ENCODE measurements at places on chromosomes 6 and 20.
A peak's percentile ranks its signal among the peaks of the same experiment; 100 is the strongest.

- no peak for DNase-seq
These were observed 56.6 kb downstream of the ARID1B start for GRCh38 chr6:156833755-156834154.

GRCh38 chr20:14583413-14583812 is 246.0 kb upstream of the FLRT3 start:
- DNase-seq, result no peak

- DNase-seq, result no peak
These were observed 84.1 kb downstream of the CDK19 start for GRCh38 chr6:110731196-110731595.

DNA sequence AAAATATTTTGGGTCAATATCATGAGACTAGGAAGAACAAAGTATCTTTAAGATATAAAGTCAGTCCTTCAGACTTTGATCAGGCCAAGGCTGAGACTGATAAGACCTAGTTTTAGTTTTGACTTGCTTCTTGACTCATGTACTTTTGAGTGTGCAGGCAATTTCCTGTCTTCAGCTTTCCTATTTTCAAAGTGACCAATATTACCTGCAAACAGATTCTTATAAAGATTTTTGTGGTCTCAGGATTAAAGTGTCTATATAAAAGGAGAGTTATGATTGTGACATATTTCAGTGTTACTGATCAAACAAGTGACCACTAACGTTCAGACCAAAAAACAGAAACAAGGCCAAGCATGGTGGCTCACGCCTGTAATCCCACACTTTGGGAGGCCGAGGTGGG is 36.0 kb upstream of the AKIRIN2 start:
- DNase-seq, result no peak

DNA sequence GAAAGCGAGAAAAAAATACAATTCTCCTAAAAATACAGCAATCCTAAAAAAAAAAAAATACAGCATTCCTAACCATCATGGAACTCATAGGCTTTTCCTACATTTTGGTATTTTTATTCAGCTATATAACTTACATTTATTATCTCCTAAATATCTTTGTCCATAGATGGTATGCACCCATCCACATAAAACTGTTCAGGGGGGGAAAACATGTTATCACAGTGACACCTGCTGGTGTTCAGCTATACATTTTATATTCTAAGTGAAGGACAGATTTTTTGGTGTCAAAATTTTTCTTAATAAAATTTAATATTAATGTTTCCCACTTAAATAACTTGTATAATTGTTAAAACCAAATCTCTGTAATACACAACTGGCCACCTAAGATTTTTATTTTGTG is 58.0 kb downstream of the BLOC1S5 start:
- peak; percentile 75 for DNase-seq

GRCh38 chr20:6434131-6434530 is 311.3 kb upstream of the FERMT1 start:
- no peak for DNase-seq

GRCh38 chr20:21508230-21509078 is 5.4 kb downstream of the NKX2-2 start:
- no peak for DNase-seq

DNA sequence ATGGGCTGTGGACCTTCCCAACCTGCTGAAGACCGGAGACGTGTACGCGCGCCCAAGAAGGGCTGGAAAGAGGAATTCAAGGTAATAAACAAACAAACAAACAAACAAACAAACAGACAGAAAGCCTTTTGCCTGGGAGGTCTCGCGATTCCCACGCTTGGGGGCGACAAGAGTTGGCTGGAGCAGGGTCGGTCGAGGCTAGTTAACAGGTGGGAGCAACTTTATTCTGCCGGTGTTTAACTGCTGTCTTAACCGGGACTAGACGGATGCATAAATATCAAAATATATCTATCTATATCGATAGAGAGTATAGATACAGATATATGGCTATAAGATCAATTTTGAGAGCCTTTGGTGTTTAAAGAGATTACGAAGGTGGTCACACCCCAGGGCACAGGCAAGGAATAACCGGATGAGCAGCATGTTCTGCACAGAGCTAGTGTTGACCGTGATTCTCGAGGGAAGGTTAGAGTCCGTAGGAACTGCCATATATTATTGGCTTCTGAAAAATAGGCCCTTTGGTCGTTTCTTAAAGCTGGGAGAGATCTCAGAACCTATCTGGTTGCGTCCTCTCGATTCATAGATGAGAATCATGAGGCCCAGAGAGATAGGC is 514 bp downstream of the STMND1 start:
- DNase-seq, result no peak

- DNase-seq, result no peak
These were observed 3.7 kb downstream of the COL20A1 start for GRCh38 chr20:63296531-63297299.

- no peak for DNase-seq
These were observed 120.4 kb downstream of the RNF144B start for GRCh38 chr6:18507561-18507960.

DNA sequence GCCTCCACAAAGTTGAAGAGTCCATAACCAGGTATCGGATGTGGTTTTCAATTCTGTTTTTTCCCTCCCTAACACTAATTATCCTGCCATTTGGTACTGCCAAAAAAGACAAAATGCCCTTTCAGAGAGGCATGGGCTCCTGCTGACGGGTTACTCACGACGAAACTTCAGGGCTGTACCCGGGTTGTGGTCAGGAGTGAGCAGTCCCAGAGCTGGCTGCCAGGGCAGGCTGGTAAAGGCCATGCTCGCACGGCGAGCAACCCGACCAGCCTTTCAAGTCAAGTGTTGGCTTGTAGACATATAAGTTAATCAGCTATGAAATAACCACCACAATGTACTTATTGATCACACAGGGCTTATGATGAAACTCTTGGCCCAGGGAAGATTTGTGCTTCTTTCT is 152.5 kb downstream of the FOXC1 start:
- DNase-seq, result no peak

GRCh38 chr6:22906091-22906549 is 336.8 kb downstream of the HDGFL1 start:
- DNase-seq, result no peak

DNA sequence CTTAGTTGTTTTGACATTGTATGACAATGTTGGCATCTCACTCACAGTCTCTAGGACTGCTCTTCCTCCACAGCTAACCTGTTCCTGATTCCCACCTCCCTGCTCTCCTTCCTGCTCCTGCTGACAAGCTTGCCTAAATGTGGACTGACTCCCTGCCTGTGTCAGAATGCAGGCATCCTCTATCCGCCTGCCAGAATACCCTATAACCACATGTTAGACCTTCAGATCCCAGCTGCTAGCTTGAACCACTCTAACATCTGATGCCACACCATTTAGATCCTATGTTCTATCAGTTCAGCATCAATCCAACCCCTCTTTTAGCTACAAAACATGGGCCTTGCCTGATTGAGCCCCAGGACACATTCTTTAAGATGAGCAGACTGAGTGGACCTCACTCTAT is 12.2 kb downstream of the FILIP1 start:
- no peak for DNase-seq

GRCh38 chr6:98831057-98831958 is 3.1 kb upstream of the POU3F2 start:
- no peak for DNase-seq

GRCh38 chr20:43529051-43529450 is 21.6 kb downstream of the L3MBTL1 start:
- no peak for DNase-seq

DNA sequence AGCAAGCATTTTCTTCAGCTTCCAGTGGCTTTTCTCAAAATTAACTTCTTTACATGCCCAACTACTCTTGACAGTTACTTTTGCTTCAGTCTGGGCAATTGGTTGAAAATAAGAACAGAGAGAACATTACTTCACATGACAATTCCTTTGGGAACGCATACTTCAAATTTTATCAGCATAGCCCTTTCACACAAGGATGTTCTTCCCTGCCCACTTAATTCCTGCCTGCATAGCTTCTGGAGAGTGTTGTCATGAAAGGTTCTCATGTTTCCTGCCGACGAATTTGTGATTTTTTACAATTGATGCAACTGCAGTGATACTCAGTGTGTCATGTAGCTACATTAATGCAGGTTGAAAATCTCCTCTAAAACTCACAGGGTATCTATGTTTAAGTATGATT is 22.0 kb upstream of the SNRNP48 start:
- DNase-seq, result no peak

- no peak for DNase-seq
These were observed 439.7 kb downstream of the RFPL4B start for GRCh38 chr6:112786801-112787200.

DNA sequence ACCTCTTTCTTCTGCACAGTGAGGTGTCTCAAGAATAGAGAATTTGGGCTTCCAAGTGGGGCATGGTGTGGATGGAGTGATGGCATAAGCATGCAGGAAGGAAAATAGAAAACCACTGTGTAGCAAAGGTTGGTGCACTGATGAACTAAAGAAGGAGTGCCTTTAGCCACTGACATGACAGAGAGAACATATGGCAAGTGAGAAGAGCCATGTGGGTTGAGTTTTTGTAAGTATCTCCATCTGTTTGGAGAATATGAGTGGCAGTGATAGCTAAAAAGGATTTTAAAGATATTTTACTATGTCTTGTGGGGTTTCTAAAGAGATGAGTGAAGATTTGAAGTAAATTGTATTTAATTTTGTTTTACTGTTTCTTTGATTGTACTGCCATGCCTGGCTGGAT is 160.5 kb upstream of the GRIK2 start:
- DNase-seq, result no peak

- DNase-seq, result no peak
These were observed 86.3 kb upstream of the ESR1 start for GRCh38 chr6:151721146-151721545.

- no peak for DNase-seq
These were observed 137.9 kb upstream of the NEDD9 start for GRCh38 chr6:11370191-11371018.

DNA sequence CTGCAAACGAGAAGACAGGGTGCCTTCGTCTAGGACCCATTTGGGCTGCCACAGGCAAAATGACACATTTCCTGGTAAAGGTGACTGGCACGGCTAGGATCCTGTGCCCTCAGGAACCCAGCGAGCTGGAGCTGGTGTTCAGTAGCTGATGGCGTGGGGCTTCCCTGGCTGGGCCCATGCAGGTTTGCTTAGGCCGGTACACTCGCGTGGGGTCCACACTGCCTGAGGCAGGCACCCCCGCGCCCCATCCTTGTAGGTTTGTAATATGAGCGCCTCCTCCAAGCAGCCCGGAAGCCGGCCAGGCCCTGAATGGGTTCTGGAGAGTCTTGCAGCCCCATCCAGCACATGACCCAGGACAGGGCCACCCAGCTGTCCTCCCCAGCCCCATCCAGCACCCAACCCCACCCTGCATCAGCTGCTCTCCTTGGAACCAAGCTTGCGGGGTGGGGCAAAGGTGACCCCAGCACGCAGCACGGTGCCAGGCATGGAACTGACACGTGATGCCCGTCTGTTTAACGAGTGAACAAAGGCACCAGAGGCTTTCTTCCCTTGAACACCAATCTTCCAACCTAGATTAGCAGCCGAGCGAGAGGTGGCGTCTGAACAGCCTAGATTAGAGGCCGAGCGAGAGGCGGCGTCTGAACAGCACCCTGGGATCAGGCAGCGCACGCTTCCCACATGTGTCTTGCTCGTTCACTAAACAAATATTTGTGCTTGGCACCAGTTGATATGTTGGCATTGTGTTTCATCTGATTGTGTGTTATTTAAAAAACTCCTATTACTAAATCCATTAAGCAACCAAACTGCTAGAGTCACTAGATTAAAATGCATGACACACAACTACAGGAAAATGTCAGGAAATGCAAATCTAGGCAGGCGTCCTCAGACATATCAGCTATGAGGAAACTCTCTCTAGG is 112.1 kb downstream of the DLL1 start:
- DNase-seq, result no peak

DNA sequence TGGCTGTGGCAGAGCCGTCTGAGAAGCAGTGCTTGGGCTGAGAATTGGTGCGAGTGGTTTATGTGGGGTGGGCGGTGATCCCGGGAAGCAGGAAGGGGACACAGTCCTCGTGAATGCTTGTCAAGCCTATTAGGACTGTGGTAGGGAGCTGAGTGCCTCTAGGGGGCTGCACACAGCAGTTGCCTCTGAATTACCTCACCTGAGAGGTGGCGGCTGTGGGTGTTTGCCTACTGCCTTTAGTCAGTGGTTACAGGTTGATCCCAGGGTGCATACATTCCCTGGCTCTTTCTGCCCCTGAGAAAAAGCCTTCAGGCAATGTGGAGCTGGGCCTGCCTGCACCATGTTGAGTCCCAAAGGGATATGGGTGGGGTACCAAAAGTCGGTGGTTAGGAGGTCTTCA is 5.2 kb downstream of the AP5S1 start:
- DNase-seq, result no peak

All from hematopoietic multipotent progenitor cell treated with erythropoietin and hydrocortisone succinate and interleukin-3 and kit ligand, for 4 days (in vitro differentiated cells).